ENCODE measurements at places on chromosomes 4 and X.

DNA sequence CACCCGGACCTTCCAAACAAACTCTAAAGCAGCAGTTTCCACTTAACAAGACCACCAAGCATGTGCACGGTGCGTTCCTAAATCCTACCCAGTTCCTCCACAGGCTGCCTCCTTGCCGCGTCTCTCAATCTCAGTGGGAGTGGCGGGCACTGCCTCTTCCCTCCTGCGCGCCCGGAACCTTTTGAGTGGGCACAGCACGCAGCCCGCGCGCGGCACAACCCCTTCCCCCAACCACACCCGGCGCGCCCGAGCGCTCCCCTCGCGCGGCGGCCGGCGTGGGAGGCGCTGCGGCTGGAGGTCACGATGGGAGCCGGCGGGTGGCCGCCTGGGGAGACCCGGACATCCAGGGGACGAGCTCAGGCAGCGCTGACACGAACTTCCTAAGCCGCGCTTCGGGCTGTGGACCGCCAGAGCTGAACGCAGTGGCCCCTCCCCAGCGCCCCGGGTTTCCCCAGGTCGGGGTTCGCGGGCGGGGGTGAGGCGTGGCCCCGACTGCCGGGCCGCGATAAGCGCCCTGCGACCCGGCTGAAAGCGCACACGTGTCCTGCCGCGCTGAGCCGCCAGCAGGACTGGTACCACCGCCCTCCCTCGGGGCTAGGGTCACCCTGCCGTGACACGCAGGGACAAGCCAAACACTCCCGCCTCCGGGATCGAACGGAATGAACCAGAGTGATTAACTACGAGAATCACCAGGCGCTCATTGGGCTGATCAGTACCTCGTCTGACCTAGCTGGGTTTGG lies at the start of gene ABCG2:
TSS of gene ABCG2 (minus strand) at position 151 of the 740 bp plus-strand sequence. CDS start 18,644 bp downstream, outside the sequence.
- DNase-seq, result no peak

DNA sequence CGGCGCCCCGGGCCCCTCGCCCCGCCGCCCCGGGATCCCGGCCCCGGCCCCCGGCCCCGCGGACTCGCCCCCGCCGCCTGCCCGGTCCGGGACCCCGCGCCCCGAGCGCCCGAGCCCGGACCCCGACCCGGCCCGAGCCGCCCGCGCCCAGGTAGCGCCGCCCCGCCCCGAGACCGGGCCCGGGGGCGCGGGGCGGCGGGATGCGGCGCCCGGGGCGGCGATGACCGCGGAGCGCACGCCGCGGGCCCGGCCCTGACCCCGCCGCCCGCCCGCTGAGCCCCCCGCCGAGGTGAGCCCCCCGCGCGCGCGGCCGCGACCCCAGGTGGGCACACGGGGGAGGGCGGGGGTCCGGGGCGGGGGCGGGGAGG lies 224 bp downstream of the FGFRL1 start:
- no peak for DNase-seq

DNA sequence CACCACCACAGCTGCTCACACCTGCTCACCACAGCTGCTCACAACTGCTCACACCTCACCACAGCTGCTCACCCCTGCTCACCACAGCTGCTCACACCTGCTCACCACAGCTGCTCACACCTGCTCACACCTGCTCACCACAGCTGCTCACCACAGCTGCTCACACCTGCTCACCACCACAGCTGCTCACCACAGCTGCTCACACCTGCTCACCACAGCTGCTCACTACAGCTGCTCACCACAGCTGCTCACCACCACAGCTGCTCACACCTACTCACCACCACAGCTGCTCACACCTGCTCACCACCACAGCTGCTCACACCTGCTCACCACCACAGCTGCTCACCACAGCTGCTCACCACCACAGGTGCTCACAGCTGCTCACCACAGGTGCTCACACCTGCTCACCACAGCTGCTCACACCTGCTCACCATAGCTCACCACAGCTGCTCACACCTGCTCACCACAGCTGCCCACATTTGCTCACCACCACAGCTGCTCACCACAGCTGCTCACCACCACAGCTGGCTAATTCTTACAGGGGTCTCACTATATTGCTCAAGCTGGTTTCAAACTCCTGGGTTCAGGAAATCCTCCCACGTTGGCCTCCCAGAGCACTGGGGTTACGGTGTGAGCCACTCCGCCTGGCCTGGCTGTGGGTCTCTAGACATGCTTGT lies 30.4 kb upstream of the CPLX1 start:
- DNase-seq, result no peak

GRCh38 chrX:6708041-6708440 lies 173.1 kb upstream of the VCX3A start:
- DNase-seq, result no peak

DNA sequence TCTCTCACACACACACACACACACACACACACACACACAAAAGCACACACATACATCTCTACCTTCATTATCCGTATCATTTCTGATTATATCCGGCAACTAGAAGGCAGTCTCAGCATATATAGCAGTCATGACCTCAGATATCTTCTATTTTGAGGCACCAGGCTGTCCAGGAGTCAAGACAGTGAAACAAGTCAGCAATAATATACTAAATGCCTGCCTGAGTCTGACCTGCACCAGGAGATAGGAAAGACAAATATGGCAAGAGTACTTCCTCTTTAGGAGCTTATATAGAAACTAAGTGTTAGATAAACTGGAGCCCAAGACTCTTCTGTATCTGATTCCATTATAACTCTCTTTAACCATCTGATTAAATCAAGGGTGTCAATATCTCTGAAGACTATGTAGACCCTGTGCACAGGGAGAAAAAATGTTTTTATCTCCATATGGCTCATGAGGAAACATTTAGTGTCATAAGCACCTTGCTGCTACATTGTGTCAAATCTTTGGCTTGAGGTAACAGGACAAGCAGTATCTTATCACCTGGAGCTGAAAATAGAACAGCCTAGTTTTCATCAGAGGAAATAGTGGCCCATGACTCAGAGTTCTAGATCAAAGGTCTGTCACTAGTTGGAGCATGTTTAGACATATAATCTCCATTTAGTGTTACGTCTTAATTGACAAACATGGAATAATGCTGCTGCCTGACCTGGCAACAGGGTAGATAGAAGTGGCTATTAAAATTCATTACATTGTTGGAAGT lies 27.0 kb upstream of the FAM47B start:
- no peak for DNase-seq

GRCh38 chr4:112144546-112145325 lies 518 bp upstream of the FAM241A start:
- no peak for DNase-seq

GRCh38 chr4:76681996-76682395 lies 215.9 kb downstream of the SOWAHB start:
- no peak for DNase-seq

DNA sequence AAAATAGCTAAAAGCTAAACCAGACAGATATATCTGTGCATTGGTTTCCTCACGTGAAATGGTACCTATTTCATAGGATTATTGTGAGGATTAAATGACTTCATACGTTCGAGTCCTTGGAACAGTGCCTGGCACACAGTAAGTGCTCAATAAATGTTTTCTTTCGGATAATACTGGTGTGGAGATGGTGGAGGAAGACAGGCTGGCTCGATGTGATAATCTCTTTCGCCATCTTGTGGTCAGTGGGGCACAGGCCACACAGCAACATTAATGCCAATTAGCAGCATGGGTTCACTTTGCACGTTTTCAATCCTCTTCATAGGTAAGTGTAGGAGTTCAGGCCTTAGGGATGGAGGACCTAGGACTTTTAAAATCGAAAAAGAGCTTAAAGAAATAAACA lies 9.3 kb downstream of the PAGE4 start:
- DNase-seq, result no peak

DNA sequence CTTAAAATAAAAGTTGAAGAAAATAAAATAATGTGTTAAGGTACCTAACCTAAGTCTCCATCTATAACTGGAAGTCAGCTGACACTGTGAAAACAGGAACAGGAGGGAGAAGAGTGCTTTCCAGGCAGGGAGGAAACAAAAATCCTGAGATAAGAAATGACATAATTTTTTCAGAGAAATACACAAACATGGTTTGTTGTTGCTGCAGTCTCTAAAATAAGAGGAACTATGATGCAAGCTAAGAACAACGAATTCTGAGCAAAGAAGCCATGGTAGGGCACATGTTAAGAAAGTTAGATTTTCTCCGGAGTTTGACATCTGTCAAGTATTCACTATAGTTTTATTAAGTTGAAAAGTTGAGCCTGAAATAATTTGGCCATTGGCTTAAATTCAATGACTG lies 26.9 kb downstream of the PAPSS1 start:
- no peak for DNase-seq

GRCh38 chr4:95363966-95364365 lies 184.8 kb downstream of the UNC5C start:
- no peak for DNase-seq

DNA sequence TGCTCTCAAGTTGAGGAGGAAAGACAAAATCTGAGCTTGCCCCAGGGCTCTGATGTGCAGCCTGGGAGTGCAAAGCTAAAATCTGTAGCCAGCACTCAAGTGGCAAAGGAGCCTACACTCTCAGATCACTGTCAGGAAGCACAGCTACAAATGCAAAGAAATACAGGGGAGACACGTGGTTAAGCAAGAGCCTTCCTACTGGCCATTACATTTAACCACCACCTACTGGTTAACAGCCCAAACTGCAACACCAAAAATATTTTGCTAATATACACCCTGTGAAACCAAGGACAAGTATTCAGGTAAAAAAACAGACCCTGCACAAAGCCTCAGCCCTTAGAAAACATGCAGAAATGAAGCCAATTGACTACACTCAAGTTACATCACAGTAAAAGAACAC lies 170.4 kb upstream of the FGF16 start:
- no peak for DNase-seq

GRCh38 chr4:6633091-6633906 lies 7.2 kb upstream of the MRFAP1 start:
- DNase-seq, result no peak

GRCh38 chr4:28250646-28251045 lies 1390.0 kb downstream of the STIM2 start:
- DNase-seq, result no peak

DNA sequence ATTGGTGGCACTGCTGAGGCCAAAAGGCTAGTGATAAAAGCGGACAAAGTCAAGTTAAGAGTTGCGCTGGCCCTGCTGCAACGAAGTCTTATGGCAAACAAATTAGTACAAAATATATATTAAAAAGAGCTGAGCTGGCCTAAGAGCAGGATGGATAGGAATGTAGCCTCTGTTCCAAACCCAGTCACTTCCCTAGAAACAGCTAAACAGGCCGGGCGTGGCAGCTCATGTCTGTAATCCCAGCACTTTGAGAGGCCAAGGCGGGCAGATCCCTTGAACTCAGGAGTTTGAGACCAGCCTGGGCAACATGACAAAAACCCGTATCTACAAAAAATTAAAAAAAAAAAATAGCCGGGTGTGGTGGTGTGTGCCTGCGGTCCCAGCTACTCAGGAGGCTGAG lies 32.4 kb upstream of the UGDH start:
- DNase-seq, result no peak

- no peak for DNase-seq
Observed at GRCh38 chr4:122990891-122991290, 68.5 kb upstream of the NUDT6 start.

- no peak for DNase-seq
Observed at GRCh38 chr4:154192585-154192984, 299.0 kb downstream of the DCHS2 start.

- no peak for DNase-seq
Observed at GRCh38 chr4:30818541-30818940, 98.4 kb downstream of the PCDH7 start.

DNA sequence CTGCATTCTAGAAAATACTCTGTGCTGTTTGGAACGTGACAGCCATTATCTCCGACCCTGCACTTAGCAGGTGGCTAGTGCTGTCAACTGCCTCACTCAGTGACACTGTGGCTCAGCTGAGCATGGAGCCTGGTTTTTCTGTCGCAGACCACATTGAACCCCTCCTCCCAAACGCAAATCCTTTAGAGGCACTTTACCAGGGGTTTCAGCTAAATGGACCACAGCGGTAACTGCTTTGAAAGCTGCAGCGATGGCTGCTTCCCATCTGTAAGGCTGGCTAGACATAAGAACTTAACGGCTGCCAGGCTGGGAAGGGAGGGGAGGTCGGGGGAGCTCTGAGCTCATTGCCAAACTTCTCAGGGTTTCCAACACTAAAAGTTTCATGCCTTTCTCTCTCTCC lies 8.1 kb downstream of the SLC34A2 start:
- DNase-seq, result no peak

DNA sequence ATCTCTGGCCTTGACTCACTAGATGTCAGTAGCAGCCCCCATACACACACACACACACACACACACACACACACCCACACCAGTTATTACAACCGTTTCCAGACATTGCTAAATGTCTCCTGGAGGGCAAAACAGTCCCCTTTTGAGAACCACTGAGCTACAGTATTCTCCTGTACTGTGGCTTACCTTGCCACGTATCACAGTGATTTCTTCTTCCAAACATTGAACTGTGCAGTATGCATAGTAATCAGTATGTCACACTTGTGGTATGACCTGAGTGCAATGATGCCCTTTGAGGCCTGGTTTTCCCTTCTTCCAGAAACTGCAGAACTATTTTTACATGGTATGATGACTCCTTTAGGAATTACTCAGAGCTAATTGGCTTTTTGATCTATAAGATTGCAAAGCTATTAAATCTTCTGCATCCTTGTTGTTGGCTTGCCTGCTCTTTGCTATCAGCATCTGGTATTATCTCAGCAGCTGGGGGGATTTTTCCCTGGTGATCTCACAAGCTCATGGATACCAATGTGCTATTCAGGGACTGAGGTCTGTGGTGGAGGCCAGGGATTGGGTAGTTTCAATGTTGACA lies 3.6 kb upstream of the THOC2 start:
- DNase-seq, result no peak

DNA sequence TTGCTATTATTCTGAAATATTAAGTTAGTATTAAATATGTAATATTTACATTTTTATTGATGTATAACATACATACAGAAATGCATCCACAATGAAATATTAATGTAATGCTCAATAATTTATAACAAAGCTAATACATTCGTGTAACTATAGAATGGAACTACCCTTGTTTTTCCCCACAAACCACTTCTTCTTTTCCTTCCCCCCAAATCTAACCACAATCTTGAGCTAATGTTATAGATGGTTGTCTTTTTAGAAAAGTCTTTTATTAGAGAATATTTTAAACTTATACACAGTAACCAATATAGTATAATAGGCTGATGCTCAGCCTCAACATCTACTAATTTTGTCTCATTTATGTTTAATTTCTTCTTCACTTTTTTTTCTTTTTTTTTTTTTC lies 4.5 kb upstream of the ZNF732 start:
- DNase-seq, result no peak

GRCh38 chrX:52265713-52266112 lies 81.0 kb downstream of the MAGED4 start:
- no peak for DNase-seq

GRCh38 chr4:40264995-40265909 lies 68.4 kb downstream of the RHOH start:
- DNase-seq, result no peak

- DNase-seq, result no peak
Observed at GRCh38 chrX:47390780-47391179, 20.4 kb downstream of the ZNF157 start.

All from stimulated activated CD4-positive, alpha-beta T cell treated with anti-CD3 and anti-CD28 coated beads, Interleukin-15, amount 100 ng/mL, for 1 hour (primary cell).